ENCODE measurements at places on chromosomes 3 and 15.

DNA sequence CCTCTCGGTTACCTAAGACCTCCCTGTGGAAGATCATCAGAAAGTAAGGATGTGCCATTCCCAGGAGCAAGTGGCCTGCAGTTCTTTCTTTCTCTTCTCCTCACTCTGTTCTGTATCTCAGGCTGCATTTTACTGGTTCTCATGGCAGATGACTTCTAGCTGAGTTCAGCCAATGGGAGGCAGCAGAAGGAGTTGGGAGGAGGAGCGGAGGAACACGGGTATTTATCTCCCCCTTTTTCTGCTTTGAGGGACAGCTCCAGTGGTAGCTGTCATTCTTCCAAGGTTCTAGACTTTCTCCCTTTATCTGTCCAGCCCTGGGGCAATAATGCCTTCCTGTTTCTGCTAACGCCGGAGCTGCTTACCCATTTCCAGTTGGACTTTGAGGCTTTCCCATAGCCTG is 339.9 kb downstream of the NR2F2 start:
- DNase-seq = no peak

DNA sequence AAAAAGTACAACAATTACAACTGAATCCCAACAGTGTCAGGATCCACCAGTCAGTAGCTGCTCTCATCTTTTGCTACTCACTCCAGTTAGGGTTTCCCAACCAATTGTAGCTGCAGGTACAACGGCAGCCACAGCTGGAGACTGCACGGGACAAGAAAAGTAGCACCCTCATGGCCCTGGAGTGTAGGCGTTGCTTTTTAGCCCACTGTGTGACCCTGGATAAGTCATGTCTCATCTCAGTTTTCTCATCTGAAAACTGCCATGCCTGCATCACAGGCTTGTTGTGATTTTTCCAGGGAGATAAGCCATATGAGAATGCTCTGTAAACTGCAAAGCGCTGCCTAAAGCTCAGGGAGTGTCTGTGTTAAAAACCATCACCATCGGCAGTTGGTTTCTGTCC is 535.6 kb upstream of the IL12A start:
- DNase-seq = no peak

- no peak for DNase-seq
Observed at GRCh38 chr3:124410471-124410870, 319.8 kb upstream of the UMPS start.

- DNase-seq = no peak
Observed at GRCh38 chr3:48684480-48685143, 1.1 kb downstream of the NCKIPSD start.

DNA sequence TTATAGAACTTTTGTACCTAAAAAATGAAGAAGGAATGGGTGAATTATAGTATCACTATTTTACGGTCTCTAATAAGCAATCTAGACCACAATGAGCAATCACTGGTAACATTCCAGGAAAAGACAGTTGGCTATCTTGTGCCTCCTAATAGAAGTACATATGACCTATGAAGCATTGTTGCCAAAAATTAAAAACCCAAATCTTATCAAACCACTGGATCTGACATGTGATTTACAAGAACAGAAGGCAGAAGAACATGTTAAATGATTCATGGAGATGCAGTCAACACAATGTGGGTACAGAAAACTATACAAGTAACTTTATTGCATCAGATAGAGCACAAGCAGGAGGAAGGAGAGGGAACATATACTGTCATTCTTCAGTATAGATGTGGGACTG is 14.5 kb upstream of the HYKK start:
- no peak for DNase-seq

GRCh38 chr3:126961791-126962461 is 21.0 kb upstream of the PLXNA1 start:
- peak; percentile 36 for DNase-seq

Measured in ascending aorta (tissue), 2 donors.